ENCODE measurements at places on chromosomes 4 and X. TPM values are rescaled to one million over a fixed set of nuclear protein-coding genes. Genes with fewer than 3 reads are reported as not detected.
A peak's percentile ranks its signal among the peaks of the same experiment; 100 is the strongest.

RTL3 gene
- not detected for total RNA-seq

PPARGC1A gene
- total RNA-seq, result 1.2 TPM

MBNL3 gene
- 10.1 TPM for total RNA-seq

NXF2B gene
- total RNA-seq, result not detected

ERAS gene
- total RNA-seq, result not detected

CCSER1 gene
- 8.1 TPM for total RNA-seq

IL13RA2 gene
- total RNA-seq, result 0.74 TPM

TBCK gene
- total RNA-seq, result 36.1 TPM

- DNase-seq, result no peak
Observed at GRCh38 chrX:40543661-40544328, 37.0 kb upstream of the ATP6AP2 start.

DNA sequence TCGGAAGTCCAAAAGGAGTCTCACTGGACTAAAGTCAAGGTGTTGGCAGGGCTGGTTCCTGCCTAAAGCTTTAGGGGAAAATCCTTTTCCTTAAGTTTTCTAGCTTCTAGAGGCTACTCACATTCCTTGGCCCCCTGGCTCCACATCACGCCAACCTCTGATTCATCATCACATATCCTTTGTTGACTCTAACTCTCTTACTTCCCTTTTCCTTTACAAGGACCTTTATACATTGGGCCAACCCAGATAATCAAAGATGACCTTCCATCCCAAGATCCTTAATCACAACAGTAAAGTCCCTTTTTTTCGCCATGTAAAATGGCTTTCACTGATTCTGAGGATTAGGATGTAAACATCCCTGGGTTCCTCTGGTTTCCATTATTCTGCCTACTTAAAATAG is 146.4 kb upstream of the DCAF8L1 start:
- DNase-seq, result no peak

DNA sequence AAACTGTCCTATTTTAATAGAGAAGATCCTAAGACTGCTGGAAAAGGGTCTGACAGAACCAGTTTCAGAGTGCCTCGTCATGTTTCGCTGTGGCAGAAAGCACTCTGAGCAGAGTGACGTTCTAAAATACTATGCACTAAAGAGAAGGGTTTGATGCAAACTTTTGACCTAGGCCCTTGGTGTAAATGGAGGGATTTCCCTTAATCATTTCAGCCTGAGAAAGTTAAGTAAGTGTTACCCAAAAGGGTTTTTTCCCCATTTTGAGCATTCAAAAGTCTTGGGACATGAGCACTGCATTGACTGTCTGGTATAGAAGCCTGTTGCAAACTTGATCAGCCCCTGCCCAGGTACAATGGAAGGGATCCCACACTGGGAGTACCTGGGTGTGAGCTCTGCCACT is 157.5 kb upstream of the ATOH1 start:
- no peak for DNase-seq

- DNase-seq, result no peak
Observed at GRCh38 chr4:623914-624566, 1.3 kb upstream of the PDE6B start.

- DNase-seq, result no peak
Observed at GRCh38 chr4:89657931-89658700, 178.8 kb downstream of the SNCA start.

GRCh38 chr4:74037076-74037955 is 1.2 kb downstream of the CXCL3 start:
- no peak for DNase-seq

DNA sequence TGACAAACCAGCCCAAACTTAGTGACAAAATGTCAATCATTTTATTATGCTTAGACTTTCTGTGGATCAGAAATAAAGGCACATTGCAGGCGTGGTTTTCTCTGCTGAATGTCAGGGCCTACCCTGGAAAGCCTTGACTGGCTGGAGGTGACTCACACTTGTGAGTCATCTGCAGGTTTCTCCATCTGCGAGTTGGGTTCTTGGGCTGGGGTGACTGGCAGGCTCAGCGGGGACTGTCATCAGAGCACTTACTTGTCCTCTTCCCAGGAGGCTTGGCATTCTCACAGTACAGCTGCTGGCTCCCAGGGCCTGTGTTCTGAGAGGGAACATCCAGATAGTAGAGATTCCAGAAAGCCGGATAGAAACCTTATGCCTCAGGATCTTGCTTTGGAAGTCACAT is 153.8 kb upstream of the AGA start:
- no peak for DNase-seq

DNA sequence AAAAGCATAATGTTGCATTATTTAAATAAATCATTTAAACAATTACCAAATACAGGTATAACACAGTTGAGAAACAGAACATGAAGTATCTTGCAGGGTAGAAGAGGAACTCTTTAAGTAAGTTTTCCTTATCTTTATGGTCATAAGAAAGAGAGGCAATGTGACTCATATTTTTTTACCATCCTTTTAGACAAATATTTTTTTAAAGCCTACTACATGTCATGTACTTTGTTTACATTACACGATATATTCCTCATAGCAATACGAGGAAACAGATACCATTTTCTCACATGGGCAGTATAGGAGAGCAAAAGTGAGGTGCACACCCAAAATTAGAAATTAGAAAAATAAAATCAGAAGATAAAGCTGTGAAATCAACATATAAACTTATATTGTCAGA is 49.3 kb upstream of the EPHA5 start:
- no peak for DNase-seq

DNA sequence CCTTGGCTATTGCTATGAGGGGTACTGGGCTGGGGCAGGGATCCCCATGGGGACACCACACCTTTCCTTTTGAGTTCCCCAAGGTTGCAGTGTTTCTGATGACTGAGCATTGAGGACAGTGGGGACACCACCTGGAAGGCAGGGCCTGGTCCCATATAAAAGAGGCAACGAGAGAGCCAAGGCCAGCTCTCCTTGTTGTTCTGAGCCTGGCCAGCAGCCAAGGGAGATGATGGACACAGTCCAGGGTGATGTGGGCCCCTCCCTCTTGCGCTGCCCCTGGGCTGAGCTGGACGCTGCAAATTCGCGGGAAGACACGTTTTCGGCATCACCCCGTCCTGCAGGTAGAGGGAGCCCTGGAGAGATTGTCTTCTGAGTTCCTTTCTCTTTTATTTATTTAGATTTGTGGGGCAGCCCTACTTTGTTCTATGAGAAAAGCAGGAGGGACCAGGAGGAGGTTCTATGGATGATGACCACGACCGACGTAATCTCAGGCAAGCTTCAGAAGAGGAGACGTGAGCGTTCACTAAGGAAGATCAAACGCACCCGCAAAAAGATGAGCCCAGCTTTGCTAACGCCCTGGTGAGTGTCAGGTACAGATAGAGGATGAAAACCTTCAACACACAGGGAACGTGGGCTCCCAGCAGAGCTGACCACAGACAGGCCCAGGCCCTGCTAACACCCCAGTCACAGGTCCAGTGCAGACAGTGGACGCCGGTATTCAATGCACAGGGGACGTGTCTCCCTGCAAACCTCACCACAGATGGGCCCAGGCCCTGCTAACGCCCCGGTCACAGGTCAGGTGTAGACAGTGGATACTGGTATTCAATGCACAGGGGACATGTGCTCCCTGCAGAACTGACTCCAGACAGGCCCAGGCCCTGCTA is 97.4 kb downstream of the SHOX start:
- peak; percentile 58 for DNase-seq

DNA sequence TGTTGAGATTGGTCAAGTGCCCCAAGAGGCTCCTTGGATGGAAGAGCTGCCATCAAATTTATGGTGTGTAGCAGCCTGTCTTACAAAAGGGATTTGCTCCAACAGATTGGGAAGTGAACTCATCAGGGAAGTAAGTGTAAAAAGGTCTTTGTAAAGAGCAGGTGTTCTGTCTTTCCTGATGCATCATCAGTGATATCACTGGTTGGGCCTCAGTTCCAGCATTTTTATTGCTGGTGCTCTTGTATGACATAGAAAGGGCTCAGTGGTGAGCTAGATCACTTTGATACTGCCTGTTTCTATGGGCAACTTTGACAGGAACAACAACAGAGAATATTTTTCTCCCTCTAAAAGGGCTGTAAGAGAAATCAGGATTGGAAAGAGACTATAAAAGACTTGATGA is 8.7 kb upstream of the GABRE start:
- DNase-seq, result no peak

GRCh38 chr4:78601013-78601412 is 49.4 kb downstream of the ANXA3 start:
- DNase-seq, result no peak

- DNase-seq, result no peak
Observed at GRCh38 chr4:32986236-32986635, 2266.1 kb downstream of the PCDH7 start.

DNA sequence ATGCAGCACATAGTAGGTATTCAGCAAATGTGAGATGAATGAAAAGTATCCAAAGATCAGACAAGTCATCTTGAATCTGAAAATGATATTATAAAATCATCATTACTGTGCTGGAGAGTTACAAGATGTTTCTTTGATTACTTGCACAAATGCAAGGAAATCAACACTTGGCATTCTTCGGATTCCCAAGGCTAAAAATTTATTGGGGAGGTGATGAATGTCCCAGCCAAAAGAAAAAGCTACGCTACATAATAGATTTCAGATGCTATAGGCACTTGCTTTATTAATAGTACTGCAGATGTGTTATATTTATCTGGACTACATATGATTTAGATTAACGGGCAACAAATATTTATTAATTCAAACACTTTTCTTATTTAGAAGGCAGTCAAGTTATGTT is 286.7 kb upstream of the TENM3 start:
- no peak for DNase-seq

DNA sequence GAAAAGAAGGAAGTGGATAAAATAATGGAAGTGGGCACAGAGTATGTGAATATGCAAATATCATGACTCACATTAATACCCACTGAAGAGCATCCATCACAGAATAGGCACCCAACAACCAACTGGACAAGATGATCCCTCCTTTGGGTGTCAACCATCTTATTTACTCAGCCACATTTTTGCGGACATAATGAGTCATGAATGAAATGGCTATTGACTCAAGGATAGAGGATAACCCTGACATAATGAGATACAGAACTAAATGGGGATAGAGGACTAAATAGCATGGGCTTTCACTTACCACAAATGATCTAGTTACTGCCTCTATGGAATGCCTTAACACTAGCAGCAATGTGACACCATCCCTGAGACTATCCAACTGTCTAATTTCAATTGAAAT is 224.7 kb downstream of the ANTXR2 start:
- DNase-seq, result no peak

DNA sequence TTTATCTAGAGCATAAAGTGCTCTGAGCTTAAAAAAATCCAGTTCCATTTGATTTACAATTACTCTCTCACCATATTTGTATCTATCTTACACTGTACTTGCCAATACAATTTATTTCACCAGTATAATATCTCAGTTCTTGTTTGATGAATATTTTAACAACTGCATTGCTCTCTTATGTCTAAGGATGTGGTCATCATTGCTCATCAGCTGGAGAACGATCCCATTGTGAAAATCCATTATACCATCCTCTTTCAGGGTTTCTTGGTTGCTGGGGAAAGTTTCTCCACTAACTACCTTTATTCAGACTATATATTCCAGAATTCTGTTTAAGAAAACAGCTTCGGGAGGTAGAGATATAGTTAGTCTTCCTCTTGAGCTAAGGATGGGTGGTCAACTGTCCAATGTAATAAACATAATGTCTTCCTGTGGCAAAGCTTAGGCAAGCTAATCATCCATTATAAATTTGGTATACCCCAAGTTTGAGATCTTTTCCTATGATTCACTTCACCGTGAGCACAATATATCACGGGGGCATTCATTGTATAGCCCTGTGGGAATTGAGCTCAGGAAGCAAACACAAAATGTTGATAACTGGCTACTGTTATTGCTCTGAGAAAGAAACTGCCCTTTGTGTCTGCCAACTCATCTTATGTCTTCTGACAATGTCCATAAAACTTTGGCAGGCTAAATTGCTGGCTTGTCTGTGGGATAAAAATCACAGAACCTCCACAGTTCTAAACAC is 2361.9 kb downstream of the ARAP2 start:
- DNase-seq, result no peak

GRCh38 chr4:101418055-101418454 is 70.7 kb upstream of the PPP3CA start:
- no peak for DNase-seq

- no peak for DNase-seq
Observed at GRCh38 chr4:25697516-25697915, 41.9 kb downstream of the SLC34A2 start.

GRCh38 chrX:45472968-45473367 is 272.3 kb upstream of the DIPK2B start:
- no peak for DNase-seq

DNA sequence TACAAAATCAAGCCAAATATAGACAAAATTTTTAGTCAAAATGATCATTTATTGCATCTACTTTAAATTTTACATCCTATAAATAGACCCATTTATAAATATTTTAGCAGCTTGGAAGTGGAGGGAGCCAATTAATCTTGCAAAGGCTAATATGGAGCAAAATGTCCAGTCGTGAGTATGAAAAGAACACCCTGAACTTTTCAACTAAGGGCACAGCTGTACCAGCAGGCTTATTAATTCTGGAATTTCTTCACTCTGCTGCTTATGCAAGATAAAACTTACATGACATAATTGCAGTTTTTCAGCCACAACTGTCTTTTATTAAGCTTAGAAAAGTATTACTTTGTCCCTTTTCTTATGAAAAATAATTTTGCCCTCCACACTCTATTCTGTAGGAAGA is 22.9 kb upstream of the USP53 start:
- DNase-seq, result no peak

DNA sequence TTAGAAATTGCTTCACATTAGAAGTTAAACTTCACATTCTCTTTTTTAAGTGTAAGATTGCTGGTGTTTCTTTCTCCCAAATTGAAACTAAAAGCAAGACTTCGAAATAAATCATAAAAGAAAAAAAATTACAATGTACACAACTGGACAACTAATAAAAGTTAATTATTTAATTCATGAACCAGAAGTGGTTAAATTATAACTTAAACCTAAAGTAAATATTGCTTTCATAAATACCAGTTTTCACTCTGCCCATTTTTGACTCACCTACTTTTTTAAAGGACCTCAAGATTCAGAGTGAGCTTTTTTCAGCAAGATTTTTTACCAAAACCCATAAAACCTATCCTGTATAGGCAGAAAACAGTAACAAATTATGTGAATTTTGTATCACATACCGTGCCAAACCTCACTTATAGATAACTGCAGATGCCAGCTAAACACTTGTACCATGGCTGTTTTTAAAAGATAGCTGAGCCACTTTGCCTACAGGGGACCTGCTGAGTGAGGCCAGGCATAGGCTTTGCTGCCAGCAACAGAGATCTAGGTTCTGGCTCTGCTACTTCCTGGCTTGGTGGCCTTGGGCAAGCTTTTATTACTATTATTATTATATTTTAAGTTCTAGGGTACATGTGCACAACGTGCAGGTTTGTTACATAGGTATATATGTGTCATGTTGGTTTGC is 259.8 kb downstream of the NR3C2 start:
- no peak for DNase-seq

GRCh38 chr4:54877006-54877405 is 219.2 kb downstream of the KIT start:
- DNase-seq, result no peak

- no peak for DNase-seq
Observed at GRCh38 chrX:20217271-20217670, 49.4 kb downstream of the RPS6KA3 start.

- no peak for DNase-seq
Observed at GRCh38 chrX:133897593-133898163, 87.7 kb downstream of the GPC3 start.

GRCh38 chr4:164467493-164467892 is 286.4 kb upstream of the SMIM31 start:
- no peak for DNase-seq
